Stimulated activated effector memory CD8-positive, alpha-beta T cell treated with anti-CD3 and anti-CD28 coated beads, Interleukin-12 subunit alpha, Interleukin-12 subunit beta, amount 100 ng/mL, for 72 hours (primary cell): ENCODE measurements at places on chromosomes 1 and 21.

GRCh38 chr1:227033880-227034279, 93.8 kb downstream of the COQ8A start:
- no peak for DNase-seq

DNA sequence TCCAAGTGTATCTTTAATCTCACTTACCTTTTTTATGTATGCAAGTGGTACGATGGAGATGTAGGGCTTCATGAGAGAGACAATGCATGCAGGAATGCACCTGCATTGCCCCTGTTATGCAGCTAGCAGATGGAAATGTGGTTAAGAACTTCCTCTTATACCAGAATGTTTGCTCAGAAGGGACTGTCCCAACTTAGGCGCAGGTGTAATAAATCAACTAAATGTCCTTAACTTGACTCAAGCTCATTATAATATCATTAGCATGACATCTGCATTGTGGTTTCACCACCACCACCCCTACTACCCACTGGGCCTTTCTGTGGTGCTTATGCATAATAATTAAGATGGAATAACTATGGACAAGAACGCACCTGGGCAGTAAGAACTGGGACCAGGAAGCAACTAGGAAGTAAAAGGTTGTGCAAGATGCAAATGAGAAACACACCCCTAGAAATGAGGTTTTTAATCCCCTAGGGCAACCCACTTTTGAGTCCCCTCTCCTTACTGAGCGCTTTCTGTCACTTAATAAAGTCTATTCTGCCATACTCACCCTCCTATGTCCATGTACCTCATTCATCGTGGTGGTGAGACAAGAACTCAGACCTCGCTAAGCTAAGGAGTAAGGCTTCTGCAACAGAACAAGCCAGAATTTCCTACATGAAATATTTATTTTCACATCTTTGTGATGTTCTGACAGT, 1103.3 kb upstream of the B3GALT2 start:
- DNase-seq: no peak

GRCh38 chr1:42748461-42749410, 8.7 kb upstream of the CLDN19 start:
- no peak for DNase-seq

DNA sequence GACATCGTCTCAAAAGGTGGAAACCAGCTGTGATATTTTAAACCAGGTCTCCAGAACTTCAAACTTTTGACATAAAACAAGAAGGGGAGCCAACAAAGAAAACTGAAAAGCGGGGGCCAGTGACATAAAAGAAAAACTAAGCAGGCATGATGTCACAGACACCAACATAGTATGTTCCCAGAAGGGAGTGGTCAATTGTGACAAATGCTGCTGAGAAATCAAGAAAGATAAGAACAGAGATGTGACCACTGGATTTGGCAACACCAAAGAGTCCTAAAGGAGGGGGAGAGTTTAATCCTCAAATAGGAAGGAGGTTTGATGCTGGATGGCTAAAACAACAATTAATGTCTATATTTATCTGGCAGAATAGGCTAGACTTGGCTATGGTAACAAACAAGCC, 2.3 kb upstream of the RNF19B start:
- DNase-seq: no peak

GRCh38 chr1:230143534-230143933, 76.5 kb downstream of the GALNT2 start:
- DNase-seq: no peak

- DNase-seq: no peak
Measured at GRCh38 chr1:71521655-71522264, 440.9 kb upstream of the ZRANB2 start.

- no peak for DNase-seq
Measured at GRCh38 chr1:33273961-33274371, 17.7 kb downstream of the ZNF362 start.

- DNase-seq: no peak
Measured at GRCh38 chr1:70041317-70042045, 163.9 kb downstream of the LRRC40 start.

GRCh38 chr1:203122159-203122558, 5.4 kb upstream of the ADORA1 start:
- no peak for DNase-seq

GRCh38 chr1:96538883-96539282, 182.7 kb upstream of the PTBP2 start:
- no peak for DNase-seq

- no peak for DNase-seq
Measured at GRCh38 chr1:208173749-208174148, 70.4 kb downstream of the PLXNA2 start.

- DNase-seq: no peak
Measured at GRCh38 chr1:243269461-243269801, 13.6 kb downstream of the SDCCAG8 start.
